HEK293T (cell line): ENCODE measurements at places on chromosomes 4 and X.

- no peak for DNase-seq
Observed at GRCh38 chr4:25795566-25796454, 67.0 kb downstream of the SEL1L3 start.

- no peak for DNase-seq
Observed at GRCh38 chrX:134548257-134549201, 88.6 kb downstream of the HPRT1 start.

DNA sequence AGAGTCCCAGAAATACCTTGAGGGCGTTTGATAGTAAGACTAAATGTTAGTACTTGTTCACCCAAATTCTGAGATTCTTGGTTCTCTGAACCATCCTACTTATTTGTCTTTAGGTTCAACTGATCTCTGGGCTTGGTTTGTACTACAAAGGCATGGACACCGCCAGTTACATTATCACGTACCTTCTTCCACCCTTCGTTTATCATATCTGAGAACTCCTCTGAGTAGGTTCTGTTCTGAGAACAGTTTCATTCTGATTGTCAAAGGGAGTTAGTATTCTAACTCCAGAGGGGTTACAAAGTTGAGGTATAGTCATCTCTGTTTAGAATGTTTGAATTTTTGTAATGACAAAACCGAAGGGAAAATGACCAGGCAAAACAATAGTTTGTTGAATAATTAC, 19.3 kb downstream of the ZFX start:
- no peak for DNase-seq

DNA sequence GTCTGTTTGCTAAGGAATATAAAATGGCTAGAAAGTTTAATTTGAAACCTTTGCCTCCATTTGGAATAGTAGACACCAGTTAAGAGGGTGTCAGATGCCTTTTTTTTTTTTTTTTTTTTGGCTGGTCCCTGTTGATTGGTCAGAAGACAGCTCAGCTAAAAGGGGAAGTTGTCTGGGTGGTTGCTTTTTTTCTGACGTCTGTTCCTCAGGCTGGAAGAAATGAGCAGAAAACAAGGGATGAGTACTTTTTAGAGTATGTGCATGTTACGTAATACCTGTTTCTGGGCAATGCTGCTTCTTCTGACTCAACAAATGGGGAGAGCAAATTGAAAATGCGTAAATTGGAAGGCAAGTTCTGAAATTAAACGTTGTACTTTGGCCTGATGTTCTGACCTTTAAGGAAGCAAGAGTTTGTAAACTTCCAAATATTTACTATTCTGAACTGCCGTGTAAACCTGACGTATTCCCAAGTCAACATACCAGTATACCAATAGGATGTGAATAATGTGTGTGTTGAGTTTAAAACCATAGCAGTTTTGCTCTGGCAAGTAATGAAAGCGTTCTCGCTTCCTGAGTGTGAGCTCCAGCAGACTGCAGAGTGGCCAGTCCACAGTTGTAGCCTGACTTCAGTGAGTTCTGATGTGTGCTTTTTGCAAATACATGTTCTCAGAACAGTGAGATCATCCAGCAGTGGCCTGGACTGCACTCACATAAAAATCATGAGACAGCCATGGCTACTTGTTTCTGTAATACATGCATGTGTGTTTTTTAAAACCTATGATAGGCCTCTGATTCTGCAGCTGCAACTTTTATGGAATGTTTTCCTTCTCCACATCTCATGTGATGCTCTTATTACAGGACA, 1.7 kb downstream of the SAT1 start:
- no peak for DNase-seq

DNA sequence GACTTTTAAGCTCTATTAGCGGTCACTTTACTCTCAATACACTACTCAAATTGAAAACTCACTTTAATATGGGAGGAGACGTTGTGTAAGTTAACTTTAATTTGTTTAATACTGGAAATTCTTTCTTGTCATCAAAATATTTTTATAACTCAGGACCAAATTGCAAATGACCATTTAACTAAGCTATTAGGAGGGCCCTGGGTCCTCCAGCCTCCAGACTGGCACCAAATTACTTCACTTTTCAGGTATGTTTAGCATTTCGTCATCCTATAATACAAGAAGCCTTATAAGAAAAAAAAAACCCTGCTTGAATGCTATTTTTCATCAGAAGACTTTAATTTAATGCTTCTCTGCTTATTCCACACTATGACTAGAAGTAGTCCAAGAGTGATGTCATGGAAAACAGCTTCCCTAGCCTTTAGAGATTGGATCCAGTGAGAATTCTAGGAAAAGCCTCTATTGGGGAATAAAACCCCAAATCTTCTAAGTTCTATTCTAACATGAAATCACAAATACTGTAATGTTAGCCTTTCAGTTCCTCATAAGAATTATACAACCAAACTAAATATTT, 6.6 kb downstream of the KLHL15 start:
- DNase-seq = no peak

- no peak for DNase-seq
Observed at GRCh38 chr4:75912968-75913367, 10.7 kb upstream of the PPEF2 start.

DNA sequence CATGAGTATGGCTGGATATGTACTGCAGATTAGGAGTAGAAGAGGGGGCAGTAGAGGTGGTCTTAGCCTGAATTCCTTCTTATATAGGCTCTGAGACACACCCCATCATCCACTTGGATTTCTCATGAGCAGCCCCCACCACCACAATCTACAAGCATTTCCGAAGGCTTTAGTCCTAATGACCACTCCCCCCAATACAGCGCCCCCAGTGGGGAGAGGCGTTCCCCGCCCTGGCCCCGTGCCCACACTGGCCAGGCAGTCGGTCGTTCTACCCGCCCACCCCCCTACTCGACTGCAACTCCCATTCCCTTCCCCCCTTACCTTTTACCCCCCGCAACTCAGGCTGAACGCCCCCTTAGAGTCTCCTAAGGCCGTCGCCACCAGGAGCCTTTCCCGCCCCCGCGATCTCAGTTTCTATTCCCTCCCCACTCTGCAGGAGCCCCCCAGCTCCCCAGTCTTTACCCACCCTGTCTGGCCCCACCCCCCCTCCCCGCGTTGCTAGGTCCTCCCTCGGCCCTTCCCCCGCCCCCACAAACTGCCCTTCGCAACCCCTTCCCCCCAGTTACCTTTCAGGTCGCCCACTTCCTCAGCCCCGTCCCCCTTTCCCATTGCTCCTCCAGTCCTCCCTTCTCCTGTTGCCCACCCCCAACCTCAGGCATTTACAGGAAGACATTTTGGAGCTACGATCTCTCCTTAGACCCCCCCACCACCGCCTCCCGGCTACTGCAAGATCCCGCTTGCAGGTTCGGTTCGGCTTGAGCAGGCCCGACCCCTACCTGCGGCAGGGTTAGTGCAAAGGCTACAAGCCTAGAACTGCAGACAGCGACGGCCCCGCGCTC, 468 bp downstream of the ZMYM3 start:
- DNase-seq = peak; percentile 57

DNA sequence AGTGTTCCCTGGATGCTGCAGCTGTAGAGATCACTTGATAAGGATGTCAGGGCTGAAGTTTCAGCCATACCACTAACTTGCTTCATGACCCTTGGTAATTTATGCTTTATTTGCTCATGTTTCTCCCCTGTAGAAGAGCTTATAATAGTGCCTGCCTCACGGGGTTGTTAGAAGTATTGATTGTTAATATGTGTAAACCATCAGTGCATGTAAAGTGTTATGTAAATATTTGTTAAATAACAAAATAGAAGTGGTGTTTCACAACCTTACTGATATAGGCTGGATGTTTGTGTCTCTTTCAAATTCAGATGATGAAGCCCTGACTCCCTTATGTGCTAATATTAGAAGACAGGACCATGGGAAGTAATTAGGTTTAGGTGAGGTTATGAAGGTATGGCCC, 1.5 kb upstream of the CXCL2 start:
- no peak for DNase-seq

DNA sequence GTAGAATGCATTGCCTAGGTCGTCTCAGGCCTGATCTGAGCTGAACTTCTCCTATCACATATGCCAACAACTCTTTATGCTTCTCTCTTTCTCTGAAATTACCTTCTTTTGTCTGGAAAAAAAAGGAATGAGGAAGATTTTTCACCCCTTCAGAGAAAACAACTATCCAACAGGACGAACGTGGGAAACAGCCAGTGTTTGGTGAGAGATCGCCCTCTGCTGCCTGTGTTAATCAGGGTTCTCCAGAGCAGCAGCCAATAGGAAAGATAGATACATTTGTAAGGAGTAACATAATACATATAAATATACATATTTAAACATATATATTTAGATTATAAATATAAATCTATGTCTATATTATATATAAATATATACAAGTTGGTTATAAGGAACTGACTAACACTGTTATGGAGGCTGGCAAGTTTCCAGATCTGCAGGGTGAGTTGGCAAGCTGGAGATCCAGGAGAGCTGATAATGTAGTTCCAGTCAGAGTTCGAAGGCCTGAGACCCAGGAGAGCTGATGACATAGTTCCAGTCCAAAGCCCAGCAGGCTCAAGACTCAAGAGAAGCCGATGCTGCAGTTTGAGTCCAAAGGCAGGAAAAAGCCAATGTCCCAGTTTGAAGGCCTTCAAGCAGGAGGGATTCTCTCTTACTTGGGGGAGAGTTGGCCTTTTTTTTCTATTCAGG, 13.3 kb downstream of the CETN2 start:
- DNase-seq = peak; percentile 61

GRCh38 chrX:117743469-117744251, 372.9 kb downstream of the KLHL13 start:
- peak; percentile 28 for DNase-seq

DNA sequence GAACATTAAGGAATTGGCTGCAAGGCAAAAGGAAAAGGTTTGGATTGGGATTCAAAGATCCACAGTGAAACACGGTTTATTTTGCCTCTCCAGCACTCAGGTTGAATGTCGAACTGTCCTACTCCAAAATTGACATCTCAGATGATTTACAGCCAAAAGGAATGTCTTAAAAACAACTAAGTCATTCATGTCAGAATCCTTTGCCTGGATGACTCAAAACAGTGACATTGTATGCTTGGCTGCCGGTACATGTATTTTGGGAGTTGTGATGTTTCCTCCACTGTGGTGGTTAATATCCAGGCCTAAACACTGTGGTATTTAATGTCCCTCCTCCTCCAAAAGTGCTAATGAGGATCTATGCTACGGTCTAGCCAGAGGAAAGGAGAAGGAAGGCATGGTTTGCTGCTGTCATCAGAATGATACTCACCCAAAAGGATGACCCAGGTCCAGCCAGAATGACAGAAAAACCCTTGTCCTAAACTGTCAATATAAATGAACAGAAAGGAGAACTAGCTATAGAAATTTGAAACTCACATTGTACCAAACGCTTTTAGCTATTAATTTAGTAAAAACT, 20.9 kb downstream of the PGM2 start:
- no peak for DNase-seq

GRCh38 chr4:47251348-47252135, 212.0 kb downstream of the COMMD8 start:
- DNase-seq = no peak

GRCh38 chrX:118550792-118551191, 55.2 kb downstream of the DOCK11 start:
- no peak for DNase-seq

GRCh38 chr4:78517050-78517652, 34.4 kb upstream of the ANXA3 start:
- DNase-seq = peak; percentile 32

- DNase-seq = no peak
Observed at GRCh38 chr4:31458813-31459212, 738.6 kb downstream of the PCDH7 start.

DNA sequence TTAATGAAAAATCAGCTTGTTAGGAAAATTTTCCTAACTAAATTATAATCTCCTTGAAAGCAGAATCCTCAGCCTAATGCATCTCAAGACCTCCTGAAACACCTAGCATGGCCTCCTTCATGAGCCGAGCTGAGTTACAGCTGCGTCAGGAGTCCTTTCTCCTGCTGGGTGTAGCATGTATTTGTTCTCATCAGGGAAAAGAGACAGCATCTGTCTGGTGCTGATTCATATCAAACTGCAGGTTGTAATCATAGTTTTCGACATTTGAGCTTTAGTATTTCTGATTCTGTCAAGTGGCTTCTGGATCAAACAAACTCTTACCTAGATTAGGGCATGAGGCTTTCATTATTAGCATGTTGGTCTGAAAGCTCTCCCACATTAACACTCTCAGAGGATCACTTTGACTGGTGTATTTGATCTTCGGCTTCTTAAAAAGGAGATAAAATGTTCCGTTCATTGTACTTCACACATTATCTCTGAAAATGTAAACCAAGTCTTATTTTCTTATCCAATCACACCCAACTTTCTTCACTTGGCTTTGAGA, 140.1 kb upstream of the FRG1 start:
- DNase-seq = no peak

GRCh38 chr4:99403380-99404184, 31.6 kb downstream of the ADH7 start:
- no peak for DNase-seq

GRCh38 chrX:29257521-29257920, 670.3 kb downstream of the IL1RAPL1 start:
- DNase-seq = no peak

GRCh38 chr4:6445403-6446129, 26.8 kb downstream of the PPP2R2C start:
- no peak for DNase-seq

- peak; percentile 14 for DNase-seq
Observed at GRCh38 chr4:48141048-48141447, 7.0 kb upstream of the TXK start.

- DNase-seq = peak; percentile 64
Observed at GRCh38 chrX:69163936-69164741, 1.1 kb downstream of the PJA1 start.

GRCh38 chr4:77095101-77095821, 19.5 kb upstream of the CCNI start:
- DNase-seq = peak; percentile 72

- no peak for DNase-seq
Observed at GRCh38 chrX:151896734-151897474, 15.8 kb upstream of the MAGEA4 start.

DNA sequence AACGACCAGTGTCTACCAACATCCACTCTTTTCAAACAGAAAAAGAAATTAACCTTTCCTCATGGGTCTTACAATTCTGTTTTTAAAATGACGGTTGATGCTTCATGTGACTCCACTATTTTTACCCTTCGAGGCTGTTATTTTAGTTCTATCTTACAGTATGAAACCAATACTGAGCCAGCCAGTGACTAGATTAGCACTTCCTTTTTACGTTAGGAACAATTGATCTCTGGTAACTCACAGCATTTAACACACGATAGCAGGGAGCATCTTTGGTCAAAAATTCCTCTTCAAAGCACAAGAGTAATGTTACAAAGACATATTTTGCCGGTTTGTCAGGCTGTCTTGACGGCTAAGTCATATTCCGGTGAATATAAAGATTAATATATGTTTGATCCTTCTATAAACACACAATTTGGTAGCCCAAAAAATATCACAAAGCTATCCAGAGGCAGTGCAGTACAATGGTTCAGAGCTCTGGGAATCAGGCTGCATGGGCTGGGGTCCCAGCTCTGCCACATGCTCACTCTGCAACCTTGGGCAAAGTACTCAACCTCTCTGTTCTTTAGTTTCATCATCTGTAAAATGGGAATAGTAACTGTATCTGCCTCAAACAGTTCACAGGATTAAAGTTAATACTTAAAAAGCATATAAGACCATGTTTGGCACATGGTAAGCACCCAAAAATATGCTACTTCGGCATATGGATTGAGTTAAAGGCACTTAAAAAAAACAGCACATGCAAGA, 62.9 kb upstream of the TXK start:
- no peak for DNase-seq

GRCh38 chr4:138389976-138390685, 148.0 kb upstream of the SLC7A11 start:
- DNase-seq = no peak

- no peak for DNase-seq
Observed at GRCh38 chr4:144421839-144422565, 224.0 kb upstream of the HHIP start.

- DNase-seq = no peak
Observed at GRCh38 chr4:7158081-7158750, 34.1 kb upstream of the SORCS2 start.
